ENCODE measurements at places on chromosomes 16 and 17.
A peak's percentile ranks its signal among the peaks of the same experiment; 100 is the strongest.

- no peak for DNase-seq
Measured at GRCh38 chr17:81934850-81935708, 2.0 kb downstream of the PYCR1 start.

GRCh38 chr17:77963441-77963840, 4.9 kb downstream of the TNRC6C start:
- DNase-seq: no peak

- no peak for DNase-seq
Measured at GRCh38 chr17:36505171-36505570, 18.7 kb downstream of the ZNHIT3 start.

GRCh38 chr16:80591071-80591915, 50.5 kb downstream of the DYNLRB2 start:
- DNase-seq: no peak

- no peak for DNase-seq
Measured at GRCh38 chr17:59093145-59093701, 13.5 kb downstream of the TRIM37 start.

DNA sequence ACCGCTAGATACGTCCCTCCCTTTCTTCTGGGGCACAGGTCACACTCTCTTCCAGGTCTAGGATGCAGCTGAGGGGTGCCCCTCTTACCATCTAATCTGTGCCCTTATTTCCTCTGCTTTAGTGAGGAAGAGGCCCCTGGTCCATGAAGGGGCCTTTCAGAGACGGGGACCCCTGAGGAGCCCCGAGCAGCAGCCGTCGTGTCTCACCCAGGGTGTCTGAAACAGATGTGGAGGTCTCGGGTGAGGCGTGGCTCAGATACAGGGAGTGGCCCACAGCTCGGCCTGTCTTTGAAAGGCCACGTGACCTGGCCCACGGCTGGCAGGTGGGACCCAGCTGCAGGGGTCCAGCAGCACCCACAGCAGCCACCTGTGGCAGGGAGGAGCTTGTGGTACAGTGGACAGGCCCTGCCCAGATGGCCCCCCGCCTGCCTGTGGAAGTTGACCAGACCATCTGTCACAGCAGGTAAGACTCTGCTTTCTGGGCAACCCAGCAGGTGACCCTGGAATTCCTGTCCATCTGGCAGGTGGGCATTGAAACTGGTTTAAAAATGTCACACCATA, 15.6 kb downstream of the SCGB1C2 start:
- no peak for DNase-seq

- no peak for DNase-seq
Measured at GRCh38 chr17:30524847-30525246, 47.6 kb downstream of the GOSR1 start.

- DNase-seq: no peak
Measured at GRCh38 chr16:57096793-57097192, 4.4 kb downstream of the CPNE2 start.

DNA sequence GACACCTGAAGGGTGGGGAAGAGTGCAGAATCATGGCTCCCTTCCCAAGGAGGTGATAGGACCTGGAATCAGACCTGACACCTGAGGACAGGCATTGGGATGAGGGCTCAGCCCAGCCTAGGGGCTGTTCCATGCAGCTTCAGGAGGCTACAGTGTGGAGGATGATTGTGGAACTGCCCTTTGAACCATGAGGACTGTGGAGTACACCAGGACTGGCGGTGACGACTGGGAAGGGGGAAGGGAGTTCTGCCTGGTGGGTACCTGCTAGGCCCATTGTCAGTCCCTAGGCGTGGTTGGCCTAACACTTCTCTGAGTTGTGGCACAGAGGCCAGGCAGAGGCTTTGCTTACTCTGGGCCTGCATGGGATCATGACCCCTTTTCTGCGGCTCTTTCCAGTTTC, 76.1 kb downstream of the MPRIP start:
- no peak for DNase-seq

DNA sequence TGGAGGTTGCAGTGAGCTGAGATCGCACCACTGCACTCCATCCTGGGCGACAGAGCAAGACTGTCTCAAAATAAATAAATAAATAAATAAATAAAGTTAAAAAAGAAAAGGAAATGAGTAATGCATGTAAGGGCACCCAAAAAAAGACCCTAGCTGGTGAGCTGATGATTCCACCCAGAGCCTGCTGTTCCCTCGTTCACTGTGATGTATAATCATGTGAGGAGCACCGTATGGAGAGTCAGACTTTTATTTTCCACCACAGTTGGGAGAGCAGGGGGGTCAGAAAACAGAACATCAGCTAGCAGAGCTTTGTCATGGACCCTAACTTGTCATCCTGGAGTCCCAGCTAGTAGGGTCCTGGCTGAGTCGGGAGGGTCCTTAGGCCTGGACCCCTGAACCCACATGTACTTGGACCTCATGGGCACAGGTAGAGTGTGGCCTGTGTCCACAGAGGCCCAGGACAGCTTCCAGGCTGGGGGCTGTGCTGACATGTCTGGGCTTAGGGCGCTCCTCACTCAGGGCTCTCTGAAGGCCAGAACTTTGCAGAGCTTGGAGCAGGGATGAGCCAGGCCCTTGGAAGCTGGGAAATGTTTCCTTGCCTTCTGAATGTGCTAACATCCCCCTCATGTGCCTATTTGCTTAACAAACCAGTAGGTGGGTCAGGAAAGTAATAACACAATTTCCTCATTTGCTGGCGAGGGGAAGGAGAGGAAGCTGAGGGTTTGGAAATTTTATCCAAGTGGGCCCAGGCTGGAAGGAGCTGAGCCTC, 18.8 kb upstream of the LASP1NB start:
- DNase-seq: peak; percentile 53

- DNase-seq: no peak
Measured at GRCh38 chr17:418421-418751, 65.8 kb upstream of the RPH3AL start.

GRCh38 chr17:17822189-17822588, 14.6 kb downstream of the SREBF1 start:
- peak; percentile 89 for DNase-seq

DNA sequence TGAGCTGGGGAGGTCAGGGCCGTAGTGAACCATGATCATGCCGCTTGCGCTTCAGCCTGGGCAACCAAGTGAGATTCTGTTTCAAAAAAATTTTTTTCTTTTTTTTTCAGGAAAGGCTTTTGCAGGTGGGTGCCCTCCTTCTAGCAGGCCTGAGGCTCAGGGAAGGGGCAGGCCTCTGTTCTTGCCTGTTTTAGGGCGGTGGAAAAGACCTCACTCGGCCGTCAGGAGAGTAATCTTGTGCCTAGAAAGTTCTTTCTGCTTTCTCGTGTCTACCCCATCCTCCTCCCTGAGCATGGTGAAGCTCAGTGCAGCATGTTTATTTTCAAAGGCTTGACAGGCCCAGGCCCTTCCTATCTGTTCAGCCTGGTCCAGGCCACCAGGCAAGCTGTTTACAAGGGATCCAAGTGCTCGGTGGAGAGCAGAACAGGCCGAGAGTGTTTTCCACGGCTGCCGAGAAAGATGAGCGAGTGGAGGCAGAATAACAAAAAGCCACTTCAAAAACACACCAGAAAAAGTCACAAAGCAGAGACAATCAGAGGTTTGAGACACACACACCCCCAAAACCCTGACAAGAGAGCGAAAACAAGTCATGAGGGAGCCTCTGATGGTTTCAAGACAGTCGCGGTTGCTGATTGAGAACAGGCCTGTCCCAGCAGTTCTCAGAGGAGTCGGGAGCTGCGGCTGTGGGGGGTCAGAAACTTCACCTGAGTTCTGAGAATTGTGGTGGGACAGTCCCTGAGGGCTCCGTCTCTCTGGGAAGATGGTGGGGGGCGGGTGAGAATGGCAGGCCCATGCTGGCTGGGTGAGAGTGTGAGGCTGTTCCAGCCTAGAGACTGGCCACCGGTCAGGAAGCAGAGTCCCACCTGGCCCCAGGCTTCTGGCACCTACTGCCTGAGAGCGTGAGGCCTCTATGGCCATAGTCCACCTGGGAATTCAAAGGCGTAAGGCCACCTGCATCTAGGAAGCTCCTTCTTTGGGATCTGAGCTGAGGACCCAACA, 37.5 kb upstream of the CCR7 start:
- DNase-seq: no peak

DNA sequence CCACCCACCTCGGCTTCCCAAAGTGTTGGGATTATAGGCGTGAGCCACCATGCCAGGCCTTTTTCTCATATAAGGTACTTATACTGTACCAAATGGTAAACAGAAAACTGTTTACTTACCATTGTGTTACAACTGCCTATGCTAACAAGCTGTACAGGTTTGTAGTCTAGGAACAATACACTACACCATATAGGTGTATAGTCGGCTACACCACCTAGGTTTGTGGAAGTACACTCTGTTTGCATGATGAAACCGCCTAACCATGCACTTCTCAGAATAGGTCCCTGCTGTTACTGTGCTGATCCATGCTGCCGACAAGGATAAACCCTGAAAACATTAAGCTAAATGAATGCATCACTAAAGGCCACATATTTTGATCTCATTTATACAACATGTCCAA, 18.9 kb downstream of the DNAJA2 start:
- DNase-seq: no peak

DNA sequence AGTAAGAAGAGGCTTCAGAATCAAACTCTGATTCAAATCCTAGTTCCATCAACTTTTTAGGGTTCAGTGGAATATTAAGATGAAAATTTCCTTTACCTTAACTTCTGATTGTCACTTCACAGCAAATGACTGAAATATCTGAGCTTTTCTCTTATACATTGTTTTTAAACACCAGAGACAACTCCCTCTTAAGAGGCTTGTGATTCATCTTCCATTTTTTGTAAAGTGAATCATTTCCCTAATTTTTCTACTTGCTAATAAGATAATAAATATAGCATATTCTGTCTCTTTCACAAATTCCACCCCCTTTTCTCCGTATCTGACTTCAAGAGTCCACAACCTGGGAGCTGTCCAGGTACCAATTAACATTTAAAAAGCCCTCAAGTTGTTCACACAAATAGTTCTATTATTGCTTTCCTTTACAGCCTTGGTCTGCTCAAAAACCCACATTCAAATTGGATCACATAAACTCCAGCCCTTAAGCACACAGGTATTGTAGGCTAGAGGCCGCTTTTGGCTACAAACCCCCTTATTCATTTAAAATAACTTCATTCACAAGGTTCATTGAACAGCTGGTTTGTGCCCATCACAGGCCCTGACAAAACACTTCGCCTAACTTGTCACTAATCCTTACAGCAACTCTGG, 14.1 kb upstream of the UTP6 start:
- DNase-seq: peak; percentile 8

DNA sequence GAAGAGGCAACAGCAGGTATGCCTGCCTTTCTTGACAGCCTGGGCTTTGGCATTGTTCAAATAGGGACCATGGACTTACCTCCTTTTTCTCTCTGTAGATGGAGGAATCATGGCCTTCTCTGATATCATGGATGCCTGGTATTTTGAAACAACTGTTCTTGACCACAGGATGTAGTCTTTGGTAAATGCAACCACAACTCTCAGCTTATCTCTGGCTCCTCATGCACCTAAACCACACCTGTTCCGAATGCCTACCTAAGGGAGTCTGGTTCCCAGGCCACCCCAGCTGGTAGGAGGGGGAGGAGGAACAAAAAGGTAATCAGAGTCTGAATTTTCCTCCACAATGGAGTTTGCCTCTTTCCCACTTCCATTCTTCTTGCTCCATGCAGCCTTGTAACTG, 18.8 kb downstream of the CDK5RAP3 start:
- no peak for DNase-seq

DNA sequence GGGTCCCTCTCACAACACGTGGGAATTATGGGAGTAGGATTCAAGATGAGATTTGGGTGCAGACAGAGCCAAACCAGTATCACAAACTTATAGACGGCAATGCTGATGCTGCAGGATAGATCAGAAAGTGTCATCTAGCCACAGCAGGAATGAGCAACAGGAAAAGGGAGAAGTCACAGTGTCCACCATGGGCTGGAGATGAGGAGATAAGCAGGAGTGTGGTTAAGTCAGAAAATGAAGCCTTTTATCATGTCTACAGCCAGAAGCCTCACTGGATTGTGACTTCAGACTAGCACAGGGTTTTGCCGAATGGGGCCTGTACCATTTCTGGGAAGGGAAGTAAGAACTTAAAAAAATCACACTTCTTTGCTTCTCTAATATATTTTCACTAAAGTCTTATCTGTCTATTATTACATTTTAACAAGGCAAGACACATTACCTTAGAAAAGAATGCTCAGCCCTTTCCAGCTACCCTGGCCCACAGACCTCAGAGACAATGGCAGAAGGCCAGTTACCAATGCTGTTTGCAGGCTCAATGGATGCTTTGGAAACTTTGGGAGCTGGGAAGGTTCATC, 490.2 kb upstream of the SALL1 start:
- no peak for DNase-seq

DNA sequence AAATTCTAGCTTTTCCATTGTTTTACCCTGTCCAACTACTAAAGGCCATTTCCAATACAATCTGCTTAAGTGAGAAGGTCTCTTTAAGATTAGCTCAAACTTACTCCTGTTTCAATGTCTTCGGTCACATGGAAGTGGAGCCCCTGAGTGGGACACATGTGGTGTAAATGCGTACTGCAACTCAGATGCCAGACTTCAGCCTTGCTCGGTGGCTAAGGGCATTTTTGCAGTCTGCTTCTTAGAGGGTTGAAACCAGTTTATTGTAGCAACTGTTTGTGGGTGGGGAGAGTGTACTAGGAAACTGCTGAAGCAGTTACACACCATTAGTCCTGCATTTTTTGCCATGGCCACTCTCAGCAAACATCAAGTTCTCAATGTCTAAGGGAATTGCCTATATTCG, 140.6 kb downstream of the PARN start:
- DNase-seq: peak; percentile 12

GRCh38 chr17:19897090-19897837, 29.5 kb upstream of the ULK2 start:
- DNase-seq: no peak

- DNase-seq: peak; percentile 93
Measured at GRCh38 chr16:77877712-77878347, 89.5 kb downstream of the VAT1L start.

DNA sequence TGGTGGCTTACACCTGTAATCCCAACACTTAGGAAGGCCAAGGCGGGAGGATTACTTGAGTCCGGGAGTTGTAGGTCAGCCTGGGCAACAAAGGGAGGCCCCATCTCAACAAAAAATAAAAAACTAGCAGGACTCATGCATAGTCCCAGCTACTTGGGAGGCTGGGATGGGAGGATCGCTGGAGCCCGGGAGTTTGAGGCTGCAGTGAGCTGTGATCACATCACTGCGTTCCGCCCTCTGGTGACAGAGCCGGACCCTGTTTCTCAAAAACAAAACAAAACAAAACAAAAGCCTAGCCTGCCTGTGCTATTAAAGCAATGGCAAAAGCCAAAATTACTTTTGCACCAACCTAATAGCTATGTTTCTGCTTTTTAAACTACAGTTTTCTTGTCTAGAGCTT, 1.5 kb downstream of the FCSK start:
- no peak for DNase-seq
